ENCODE measurements at places on chromosomes 2 and 18.

- DNase-seq = peak; percentile 10
Measured at GRCh38 chr2:235171550-235172031, 219.8 kb downstream of the SH3BP4 start.

GRCh38 chr2:229905601-229906000 lies 16.2 kb downstream of the TRIP12 start:
- DNase-seq = no peak

- no peak for DNase-seq
Measured at GRCh38 chr18:44924785-44925499, 244.3 kb downstream of the SETBP1 start.

DNA sequence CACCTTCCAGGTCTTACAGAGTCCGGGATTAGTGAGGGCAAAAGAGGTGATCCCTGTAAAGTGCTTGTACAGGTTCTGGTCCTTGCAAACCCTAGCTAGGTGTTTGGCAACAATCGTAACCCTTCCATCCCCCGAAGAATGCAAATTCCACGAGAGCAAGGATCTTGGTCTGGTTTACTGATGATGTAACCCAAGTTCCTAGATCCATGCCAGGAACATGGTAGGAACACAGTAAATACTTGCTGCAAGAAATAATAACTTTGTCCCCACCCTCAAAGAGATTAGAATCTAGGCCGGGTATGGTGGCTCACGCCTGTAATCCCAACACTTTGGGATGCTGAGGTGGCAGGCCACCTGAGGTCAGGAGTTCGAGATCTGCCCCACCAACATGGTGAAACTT lies 6.8 kb upstream of the NEU2 start:
- DNase-seq = no peak

GRCh38 chr2:240425236-240425615 lies 10.2 kb upstream of the GPC1 start:
- no peak for DNase-seq

Measured in DMS 273 treated with DMSO at 0.1 percent for 48 hours (cell line).